ENCODE measurements at places on chromosomes 6 and 20. TPM values are rescaled to one million over a fixed set of nuclear protein-coding genes. Genes with fewer than 3 reads are reported as not detected.

NUP43 gene
- 20.9 TPM for polyA plus RNA-seq

SASH1 gene
- 7.0 TPM for polyA plus RNA-seq

EFCAB8 gene
- polyA plus RNA-seq = not detected

NAA20 gene
- 43.9 TPM for polyA plus RNA-seq

SLC17A1 gene
- polyA plus RNA-seq = not detected

ARMH2 gene
- 0.73 TPM for polyA plus RNA-seq

SMIM29 gene
- polyA plus RNA-seq = 82.1 TPM

RIN2 gene
- 24.4 TPM for polyA plus RNA-seq

PACRG gene
- 6.9 TPM for polyA plus RNA-seq

BMP6 gene
- polyA plus RNA-seq = 2.4 TPM

CST4 gene
- polyA plus RNA-seq = not detected

POU3F2 gene
- 35.3 TPM for polyA plus RNA-seq

TGM3 gene
- 0.10 TPM for polyA plus RNA-seq

SYCP2 gene
- polyA plus RNA-seq = 1.4 TPM

CST5 gene
- polyA plus RNA-seq = not detected

SLCO4A1 gene
- polyA plus RNA-seq = 3.5 TPM
